Dermis lymphatic vessel endothelial cell (primary cell): ENCODE measurements at places on chromosomes 12 and 14. TPM values are rescaled to one million over a fixed set of nuclear protein-coding genes. Genes with fewer than 3 reads are reported as not detected.

The ACVRL1 gene
- 263 and 356 TPM in 2 replicates for total RNA-seq

The RNASE1 gene
- total RNA-seq, result 0.43 and 0.98 TPM in 2 replicates

The LIN7A gene
- 0.09 and 0.22 TPM in 2 replicates for total RNA-seq

The PRDM4 gene
- 15.8 and 18.6 TPM in 2 replicates for total RNA-seq

The SMIM41 gene
- total RNA-seq, result 0.09 TPM in 1 of 2 replicates, not detected in the other

The GZMB gene
- total RNA-seq, result not detected in 2 replicates

The DHH gene
- total RNA-seq, result 0.26 and 0.33 TPM in 2 replicates

The SERPINA9 gene
- total RNA-seq, result not detected in 2 replicates

The LRRIQ1 gene
- under 0.01 and 0.17 TPM in 2 replicates for total RNA-seq
